RWPE1 (cell line): ENCODE measurements at places on chromosomes 2 and 18.

DNA sequence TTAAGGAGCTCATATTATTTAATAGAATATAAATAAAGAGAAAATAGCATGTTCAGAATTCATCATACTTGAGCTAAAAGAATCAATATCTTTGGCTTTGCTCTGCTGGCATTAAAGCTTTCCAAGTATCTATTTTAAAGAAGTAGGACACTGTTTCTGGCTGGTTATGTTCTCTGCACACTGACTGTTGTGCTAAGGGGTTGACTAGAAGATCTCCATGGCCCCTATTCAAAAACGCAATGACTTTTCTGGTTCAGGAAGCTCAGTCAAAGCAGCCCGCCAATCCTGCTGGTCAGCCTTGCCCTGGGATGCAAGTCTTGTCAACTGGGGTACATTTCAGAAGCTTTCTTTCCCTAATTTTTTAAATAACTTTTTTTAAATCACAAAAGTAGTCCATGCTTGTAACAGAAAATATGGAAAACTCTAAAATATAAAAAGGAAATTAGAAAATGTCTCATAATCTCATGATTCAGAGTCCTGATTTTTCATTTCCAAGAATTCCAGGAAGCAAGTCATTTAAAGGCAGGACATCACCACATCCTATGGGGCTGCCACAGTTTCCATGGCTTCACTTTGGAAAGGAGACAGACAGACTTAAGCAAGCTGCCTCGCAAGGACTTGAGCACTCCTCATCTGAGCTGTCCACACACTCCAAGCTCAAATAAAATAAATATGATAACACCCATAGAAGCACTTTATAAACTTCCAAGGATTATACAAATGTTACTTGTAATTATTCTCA is 195.1 kb downstream of the TXNL1 start:
- no peak for DNase-seq

DNA sequence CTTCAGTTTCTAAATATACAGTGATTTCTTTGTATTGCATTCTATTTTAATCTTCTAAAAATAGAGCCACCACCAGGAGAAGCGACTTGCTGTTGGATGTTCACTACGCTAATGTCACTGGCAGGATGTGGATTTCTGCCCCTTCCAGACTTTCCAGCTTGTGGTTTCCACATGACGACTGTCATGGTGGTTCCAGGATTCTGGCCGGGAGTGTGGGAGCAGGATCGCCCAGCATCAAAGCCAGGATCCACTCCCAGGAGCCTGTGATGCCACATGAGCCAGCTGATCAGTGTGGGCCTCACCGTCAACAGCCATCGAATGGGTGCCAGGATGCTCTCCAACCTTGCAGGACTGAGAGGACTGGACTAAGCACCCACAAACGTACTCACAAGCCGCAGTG is 148.8 kb downstream of the HDAC4 start:
- DNase-seq = no peak

DNA sequence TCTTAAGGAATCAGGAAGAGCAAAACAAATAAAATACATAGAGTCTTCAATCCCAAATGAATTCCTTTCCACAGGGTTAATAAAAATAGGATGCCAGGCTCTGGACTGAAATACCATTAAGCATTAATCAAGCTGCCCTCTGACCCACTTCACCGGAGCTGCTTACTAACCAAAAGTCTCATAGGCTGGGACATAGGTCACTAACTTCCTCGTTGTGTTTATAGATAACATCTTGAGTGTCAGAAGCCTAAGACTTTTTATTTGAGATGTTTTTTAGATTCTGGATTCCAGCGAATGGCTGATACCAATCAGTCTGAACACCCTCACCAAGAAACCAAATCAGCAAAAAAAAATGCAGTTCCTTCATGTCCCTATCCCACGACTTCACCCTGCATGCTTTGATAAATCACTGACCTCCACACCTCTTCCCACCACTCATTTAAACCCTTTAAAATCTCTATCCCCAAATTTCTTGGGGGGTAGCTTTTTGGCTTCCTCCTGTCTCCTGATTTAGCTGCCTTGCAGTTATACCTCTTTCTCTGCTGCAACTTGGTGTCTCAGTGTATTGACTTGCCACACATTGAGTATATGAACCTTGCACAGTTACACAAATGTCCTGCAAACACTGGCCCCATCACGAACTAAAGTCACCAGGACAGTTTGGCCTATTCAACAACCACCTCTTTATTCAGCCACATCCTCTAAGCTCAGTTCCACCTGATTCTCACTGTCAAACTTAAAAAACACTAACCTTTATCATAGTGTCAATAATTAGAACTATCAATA is 399.3 kb downstream of the METTL4 start:
- DNase-seq = no peak

- no peak for DNase-seq
These were observed 84.7 kb downstream of the EHD3 start for GRCh38 chr2:31318361-31319336.

DNA sequence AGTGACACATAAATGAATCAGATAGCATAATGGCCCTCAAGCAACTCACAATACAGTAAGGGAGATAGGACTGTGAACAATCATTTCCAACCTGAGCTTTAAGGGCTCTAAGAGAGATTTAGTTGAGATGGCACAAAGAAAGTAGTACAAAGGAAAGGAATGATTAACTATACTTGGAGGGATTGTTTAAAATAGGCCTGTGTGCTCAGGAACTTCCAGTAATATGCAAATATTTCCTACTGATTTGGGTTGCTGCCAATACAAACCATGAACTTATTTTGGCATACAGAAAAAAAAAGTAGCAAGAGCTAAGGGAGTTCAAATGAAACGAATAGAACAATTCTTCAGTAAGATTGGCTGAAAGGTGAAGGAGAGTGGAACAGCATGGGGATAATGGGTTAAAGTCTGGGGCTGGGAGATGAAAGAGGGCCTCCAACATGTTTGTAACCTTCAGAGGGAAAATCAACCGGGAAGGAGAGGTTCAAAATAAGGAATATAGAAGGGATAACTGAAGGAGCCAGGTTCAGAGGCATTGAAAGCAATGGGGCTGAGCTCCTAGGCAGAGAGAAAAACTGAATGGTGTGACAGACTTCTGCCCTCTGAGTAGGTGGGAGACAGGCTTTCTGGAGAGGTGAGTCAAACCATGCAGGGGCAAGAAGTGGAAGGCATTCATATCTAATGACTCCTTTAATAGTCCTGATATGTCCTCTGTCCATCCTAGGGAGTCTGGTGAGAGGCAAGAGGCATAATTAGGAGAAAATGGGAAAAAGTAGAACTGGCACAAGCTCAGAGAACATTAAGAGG is 83.5 kb downstream of the DNAH7 start:
- DNase-seq = no peak

DNA sequence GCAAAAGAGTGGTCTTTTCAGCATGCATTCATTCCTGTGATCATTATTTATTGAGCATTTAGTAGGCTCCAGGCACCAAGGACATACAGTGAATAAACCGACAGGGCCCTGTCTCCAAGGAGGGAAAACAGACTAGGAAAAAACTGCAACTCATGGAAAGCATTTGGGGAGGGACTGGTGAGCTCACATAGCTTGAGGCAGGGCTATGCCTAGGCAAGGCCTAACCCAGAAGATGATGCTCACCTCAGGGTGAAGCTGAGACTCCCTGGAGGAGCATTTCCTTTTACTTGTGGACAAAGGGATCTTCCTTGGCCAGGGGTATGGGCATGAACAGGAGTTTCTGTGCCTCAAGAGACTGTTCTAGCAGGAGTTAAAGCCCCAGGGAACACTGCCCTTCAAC is 3.9 kb downstream of the CXCR1 start:
- DNase-seq = no peak

DNA sequence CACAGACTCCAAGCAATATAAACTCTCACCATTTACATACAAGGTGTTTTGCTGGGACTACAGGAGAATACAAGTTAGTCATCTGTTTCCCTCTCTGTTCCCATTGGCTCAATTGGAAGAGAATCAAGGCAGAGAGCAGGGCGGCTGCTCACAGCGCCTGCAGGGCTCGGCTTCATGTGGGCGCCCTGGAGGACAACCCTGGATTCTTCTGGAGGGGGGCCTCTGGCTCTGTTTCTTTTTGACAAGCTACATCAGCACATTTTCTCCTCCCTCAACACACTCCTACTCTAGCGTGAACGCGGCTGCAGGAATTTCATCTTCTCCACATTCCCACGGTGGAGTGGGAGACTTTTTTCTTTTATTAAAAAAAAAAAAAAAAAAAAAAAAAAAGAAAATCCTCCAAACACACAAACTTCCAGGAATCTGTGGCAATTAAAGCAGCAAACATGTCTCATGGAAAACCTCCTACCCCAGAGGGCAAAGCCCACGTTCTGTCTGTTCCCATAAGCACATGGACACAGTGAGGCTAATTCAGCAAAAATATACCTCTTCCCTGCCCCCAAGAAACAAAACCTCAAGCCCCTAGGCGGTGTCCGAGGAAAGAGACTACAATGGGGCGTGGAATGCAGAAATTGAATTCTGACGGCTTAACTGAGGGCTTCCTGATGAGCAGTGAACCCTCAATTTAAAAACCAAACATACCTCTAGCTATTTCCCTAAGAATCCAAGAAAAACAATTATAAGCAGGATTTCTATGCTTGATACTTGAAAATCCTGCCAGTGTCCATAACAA is 50.6 kb downstream of the PARD6G start:
- DNase-seq = no peak

DNA sequence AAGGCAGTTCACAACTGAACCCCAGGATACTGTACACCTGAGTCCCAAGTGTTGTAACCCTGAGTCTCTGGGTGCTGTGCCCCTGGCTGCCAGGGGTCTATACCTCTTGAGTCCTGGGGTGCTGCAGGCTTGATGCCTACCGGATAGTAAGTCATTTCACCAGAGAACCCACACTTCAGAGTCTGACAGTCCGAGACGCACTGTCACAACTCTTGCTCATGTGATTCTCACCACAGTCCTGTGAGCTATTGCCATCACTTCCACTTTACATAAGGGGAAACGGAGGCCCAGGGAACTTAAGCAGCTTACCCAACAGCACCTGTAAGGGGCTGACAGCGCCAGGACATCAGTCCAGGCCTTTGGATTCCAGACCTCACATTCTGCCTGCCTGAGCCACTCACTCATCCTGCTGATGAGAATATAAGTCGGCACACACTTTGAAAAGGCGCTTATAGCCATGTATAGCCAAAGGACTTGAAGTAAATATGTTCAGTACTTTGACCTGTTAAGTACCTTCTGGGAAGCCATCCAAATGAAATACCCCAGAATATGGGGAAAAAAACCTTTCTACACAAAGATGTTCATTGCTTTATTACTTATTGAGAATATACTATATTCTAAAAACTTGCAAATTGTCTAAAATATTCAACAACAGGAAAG is 180.7 kb upstream of the ID2 start:
- DNase-seq = no peak

- peak; percentile 76 for DNase-seq
These were observed 68.4 kb upstream of the PPP1CB start for GRCh38 chr2:28683100-28683706.

DNA sequence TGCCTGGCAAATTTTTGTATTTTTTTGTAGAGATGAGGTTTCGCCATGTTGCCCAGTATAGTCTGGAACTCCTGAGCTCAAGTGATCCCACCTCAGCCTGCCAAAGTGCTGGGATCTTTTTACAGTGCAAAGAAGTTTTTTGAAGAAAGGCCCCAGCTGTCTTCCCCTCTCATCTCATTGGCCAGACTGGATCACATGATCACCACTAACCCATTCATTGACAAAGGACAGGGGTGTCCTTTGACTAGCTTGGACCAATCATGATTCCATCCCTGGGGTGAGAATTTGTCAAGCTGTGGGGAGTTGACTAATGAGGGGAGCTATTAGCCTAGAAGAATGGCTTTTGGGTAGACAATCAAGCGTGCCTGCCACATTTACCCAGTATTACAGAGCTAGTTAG is 232.9 kb upstream of the TANK start:
- DNase-seq = no peak

- no peak for DNase-seq
These were observed 41.7 kb downstream of the PPM1B start for GRCh38 chr2:44210362-44210761.

GRCh38 chr2:239920693-239921365 is 104.3 kb downstream of the NDUFA10 start:
- DNase-seq = no peak

DNA sequence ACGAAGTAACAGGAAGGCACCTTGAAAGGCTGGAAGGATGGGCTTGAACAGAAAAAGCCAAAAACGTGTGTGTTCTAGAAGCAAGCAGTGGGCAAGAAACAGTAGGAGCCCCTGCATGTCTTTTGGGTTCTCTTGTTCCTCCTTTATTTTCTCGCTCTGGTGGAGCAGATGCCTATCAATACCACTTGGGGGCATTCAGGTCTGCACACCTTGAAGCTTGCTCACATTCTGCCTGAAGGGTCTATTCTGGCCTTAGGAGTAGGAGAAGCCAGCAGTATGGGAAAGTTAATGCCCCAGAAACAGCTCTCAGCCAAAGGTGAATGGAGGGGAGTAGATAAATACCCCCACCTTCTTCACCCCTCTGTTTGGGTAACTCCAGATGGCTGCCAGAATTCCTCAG is 204.5 kb downstream of the TXNL1 start:
- no peak for DNase-seq

DNA sequence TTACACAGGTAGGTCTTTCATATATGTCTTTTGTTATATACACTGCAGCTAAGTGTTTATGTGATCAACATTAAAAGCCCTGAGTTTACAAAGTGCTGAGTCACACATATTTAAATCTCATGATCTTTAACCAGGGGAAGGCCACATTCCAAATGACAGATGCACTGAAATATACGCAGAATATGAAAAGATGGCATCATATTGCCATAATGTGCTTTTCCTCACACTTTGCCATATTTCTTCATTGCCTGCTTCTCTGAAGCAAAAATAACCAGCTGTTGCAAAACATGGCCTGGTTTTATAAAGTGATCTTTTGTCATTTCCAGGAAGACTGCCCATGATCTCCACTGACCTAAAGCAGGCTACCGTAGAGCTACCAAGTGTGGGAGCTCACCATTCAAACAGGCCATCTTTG is 93.5 kb upstream of the MAPRE2 start:
- no peak for DNase-seq

- DNase-seq = no peak
These were observed 508.9 kb upstream of the POU3F3 start for GRCh38 chr2:104344985-104345384.

GRCh38 chr2:98769784-98770183 is 38.9 kb upstream of the MGAT4A start:
- DNase-seq = no peak

DNA sequence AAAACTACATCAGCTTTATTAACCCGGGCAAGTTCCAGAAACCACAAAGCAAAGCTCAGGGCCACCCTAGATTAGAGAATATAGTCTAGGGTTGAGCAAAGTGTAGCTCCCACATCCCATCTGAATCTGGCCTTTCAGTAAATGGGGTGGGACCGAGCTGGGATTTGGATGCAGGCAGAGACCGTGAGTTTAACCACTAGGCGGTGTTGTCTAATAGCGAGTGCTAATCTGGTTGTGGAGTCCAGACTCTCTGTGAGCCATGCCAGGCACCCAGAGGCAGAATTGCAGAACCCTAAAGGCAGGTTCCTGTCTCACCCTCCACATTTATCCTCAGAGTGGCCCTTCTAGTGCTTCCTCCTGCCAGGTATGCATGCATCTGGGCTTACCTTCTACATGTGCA is 435.9 kb downstream of the TSN start:
- DNase-seq = peak; percentile 62
